Bladder microvascular endothelial cell (primary cell): ENCODE measurements at places on chromosomes 3 and 15. TPM values are rescaled to one million over a fixed set of nuclear protein-coding genes. Genes with fewer than 3 reads are reported as not detected.

The SLC9C1 gene
- 0.13 TPM in 1 of 2 replicates, not detected in the other for total RNA-seq

The CFAP100 gene
- total RNA-seq = not detected in 2 replicates

The NLGN1 gene
- 1.3 and 4.0 TPM in 2 replicates for total RNA-seq

The PPP1R14D gene
- not detected in 2 replicates for total RNA-seq

The MAGI1 gene
- total RNA-seq = 42.9 and 106 TPM in 2 replicates

The UBAP1L gene
- 0.65 and 3.7 TPM in 2 replicates for total RNA-seq

The AMOTL2 gene
- 70.7 and 145 TPM in 2 replicates for total RNA-seq

The MON1A gene
- 9.4 and 16.9 TPM in 2 replicates for total RNA-seq

The LRRIQ4 gene
- not detected in 2 replicates for total RNA-seq

The ERICH6 gene
- total RNA-seq = 0.06 TPM in 1 of 2 replicates, not detected in the other

The LDHAL6B gene
- not detected in 2 replicates for total RNA-seq

The TUSC7 gene
- not detected in 2 replicates for total RNA-seq

The GUCA1C gene
- not detected in 2 replicates for total RNA-seq

The MEF2A gene
- 11.8 and 37.7 TPM in 2 replicates for total RNA-seq

The THPO gene
- not detected in 2 replicates for total RNA-seq

The USP50 gene
- total RNA-seq = 0.69 TPM in 1 of 2 replicates, not detected in the other

The SPRED1 gene
- total RNA-seq = 8.1 and 23.5 TPM in 2 replicates

The SLC28A1 gene
- total RNA-seq = not detected in 2 replicates

The GNAT1 gene
- not detected in 2 replicates for total RNA-seq

The PLA2G4E gene
- not detected in 2 replicates for total RNA-seq

The TGM4 gene
- 0.06 TPM in 1 of 2 replicates, not detected in the other for total RNA-seq

The ARMC8 gene
- 30.9 and 58.7 TPM in 2 replicates for total RNA-seq

The CRABP1 gene
- total RNA-seq = not detected in 2 replicates

The LRCH3 gene
- total RNA-seq = 61.0 and 90.9 TPM in 2 replicates

The RTP4 gene
- 1.6 and 2.8 TPM in 2 replicates for total RNA-seq

The STAC gene
- 7.4 and 12.5 TPM in 2 replicates for total RNA-seq

The ZNF502 gene
- 2.3 and 4.8 TPM in 2 replicates for total RNA-seq

The LMAN1L gene
- 0.13 TPM in 1 of 2 replicates, not detected in the other for total RNA-seq

The MUC4 gene
- 0.06 TPM in 1 of 2 replicates, not detected in the other for total RNA-seq

The LIPC gene
- total RNA-seq = not detected in 2 replicates

The SPCS1 gene
- 25.7 and 32.0 TPM in 2 replicates for total RNA-seq

The SOX14 gene
- total RNA-seq = not detected in 2 replicates

The AQP9 gene
- not detected in 2 replicates for total RNA-seq

The ACP3 gene
- total RNA-seq = not detected in 2 replicates

The SCAANT1 gene
- total RNA-seq = not detected in 2 replicates

The C3orf22 gene
- total RNA-seq = not detected in 2 replicates

The IL17RD gene
- total RNA-seq = 0.25 and 0.49 TPM in 2 replicates

The CCR2 gene
- not detected in 2 replicates for total RNA-seq
